Panc1 (cell line): ENCODE measurements at places on chromosomes 3 and 15. TPM values are rescaled to one million over a fixed set of nuclear protein-coding genes. Genes with fewer than 3 reads are reported as not detected.

TKT gene
- total RNA-seq = 338 TPM

ANKRD63 gene
- total RNA-seq = 0.72 TPM

ZMYND10 gene
- 3.6 TPM for total RNA-seq

RASL12 gene
- 0.67 TPM for total RNA-seq

CPLX3 gene
- not detected for total RNA-seq

RAD54L2 gene
- 18.9 TPM for total RNA-seq

DAZL gene
- not detected for total RNA-seq

LIPH gene
- total RNA-seq = 19.9 TPM

NGLY1 gene
- total RNA-seq = 14.6 TPM

IL17RE gene
- total RNA-seq = 1.1 TPM

SKOR1 gene
- total RNA-seq = 0.21 TPM

AADAC gene
- 0.26 TPM for total RNA-seq

SLC38A3 gene
- 6.0 TPM for total RNA-seq

CCDC54 gene
- not detected for total RNA-seq

KNL1 gene
- total RNA-seq = 28.9 TPM

ANKRD34C gene
- not detected for total RNA-seq

HGD gene
- total RNA-seq = 0.59 TPM
